ENCODE measurements at places on chromosomes 12 and 14. TPM values are rescaled to one million over a fixed set of nuclear protein-coding genes. Genes with fewer than 3 reads are reported as not detected.

DNA sequence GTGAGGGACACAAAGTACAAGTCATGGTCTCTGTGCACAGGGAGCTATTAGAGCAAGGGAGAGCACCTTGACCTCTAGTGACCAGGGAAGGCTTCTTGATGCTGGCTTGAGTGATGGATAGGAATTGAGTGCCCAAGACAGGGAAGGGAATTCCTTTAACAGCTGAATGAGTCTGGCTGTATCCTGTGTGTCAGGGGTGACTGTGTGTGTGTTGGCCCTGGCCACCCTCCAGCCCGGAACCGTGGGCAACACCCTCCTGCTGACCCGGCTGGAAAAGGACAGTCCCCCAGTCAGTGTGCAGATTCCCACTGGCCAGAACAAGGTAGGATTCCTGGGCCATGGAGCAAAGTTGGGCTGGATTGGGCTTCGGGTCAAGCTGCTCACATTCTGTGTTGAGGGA, 5.5 kb upstream of the PFDN5 start:
- DNase-seq, result peak; percentile 39

GRCh38 chr14:56549721-56550120, 29.9 kb upstream of the TMEM260 start:
- peak; percentile 36 for DNase-seq

- peak; percentile 62 for DNase-seq
These were observed 357.3 kb upstream of the RGS6 start for GRCh38 chr14:71574976-71575375.

DNA sequence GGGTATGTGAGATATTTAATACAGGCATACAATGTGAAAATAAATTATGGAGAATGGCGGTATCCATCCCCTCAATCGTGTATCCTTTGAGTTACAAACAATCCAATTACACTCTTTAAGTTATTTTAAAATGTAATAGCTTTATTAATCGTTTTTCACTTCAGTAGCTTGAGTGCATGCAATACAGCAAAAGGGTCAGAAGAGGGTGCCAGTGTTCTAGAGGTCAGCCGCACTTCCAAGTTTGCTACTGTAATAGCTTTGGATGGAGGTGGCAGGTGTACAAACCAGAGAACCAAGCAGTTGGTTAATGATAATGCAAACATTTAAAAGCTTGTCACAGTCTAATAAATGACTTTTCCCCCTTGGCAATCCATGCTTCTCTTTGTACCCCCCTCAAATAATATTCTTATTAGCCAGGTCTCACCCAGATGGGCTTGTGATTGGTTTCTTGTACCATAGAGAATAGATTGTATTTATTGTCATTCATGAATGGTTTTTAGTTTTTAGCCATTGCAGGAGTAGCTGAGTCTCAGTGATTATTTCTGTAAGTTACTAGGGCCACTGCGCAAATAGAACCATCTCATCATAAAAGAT, 127.0 kb downstream of the ERC1 start:
- peak; percentile 72 for DNase-seq

DNA sequence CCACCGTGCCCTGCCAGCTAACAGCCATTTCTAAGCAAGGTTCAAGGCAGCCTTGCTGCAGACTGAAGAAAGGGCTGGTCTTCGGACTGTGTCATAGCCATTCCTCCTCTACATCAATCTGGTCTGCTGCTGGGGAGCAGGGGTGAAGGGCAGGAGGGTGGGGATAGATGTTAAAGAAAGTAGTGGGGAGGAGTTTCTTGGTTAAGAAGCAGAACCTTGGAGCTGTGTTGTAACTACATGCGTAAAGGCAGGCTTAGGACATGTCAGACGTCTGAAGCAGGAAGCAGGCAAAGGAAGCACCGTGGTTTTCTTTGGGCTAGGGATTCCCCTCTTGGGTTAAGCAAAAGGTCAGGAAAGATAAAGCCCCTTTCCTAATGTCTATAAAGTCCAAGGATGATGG, 18.1 kb upstream of the NEK9 start:
- DNase-seq, result no peak

The CD69 gene
- total RNA-seq, result 0.25 TPM

The MMP14 gene
- total RNA-seq, result 180 TPM

The POTEG gene
- total RNA-seq, result not detected

The GALNT16 gene
- total RNA-seq, result 1.1 TPM

GRCh38 chr12:58513852-58514251, 406.5 kb downstream of the LRIG3 start:
- no peak for DNase-seq

- DNase-seq, result no peak
These were observed 125.4 kb upstream of the ATF1 start for GRCh38 chr12:50638482-50638880.

The OR6C4 gene
- total RNA-seq, result not detected

- peak; percentile 57 for DNase-seq
These were observed 18.9 kb downstream of the MNAT1 start for GRCh38 chr14:60753264-60754119.

The LALBA gene
- not detected for total RNA-seq

DNA sequence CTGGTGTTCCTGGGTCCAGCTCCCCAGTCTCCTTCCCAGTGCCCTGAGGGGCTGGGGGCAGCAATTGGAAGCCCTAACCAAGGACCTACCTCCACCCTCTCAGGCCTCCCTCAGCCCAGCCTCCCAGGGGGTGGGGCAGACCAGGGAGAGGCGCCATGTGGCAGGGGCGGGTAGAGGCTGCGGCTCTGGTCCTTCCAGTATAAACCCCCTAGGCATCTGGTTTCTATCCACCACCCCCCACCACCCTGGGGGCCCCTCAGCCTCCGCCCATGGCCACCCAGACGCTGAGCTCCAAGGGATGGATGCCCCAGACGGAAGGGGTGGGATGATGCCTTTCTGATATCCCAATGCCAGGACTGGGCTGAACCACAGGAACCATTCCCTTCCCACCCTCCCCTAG, 2.8 kb upstream of the SP7 start:
- DNase-seq, result no peak

GRCh38 chr12:130984183-130985058, 30.7 kb downstream of the ADGRD1 start:
- DNase-seq, result no peak

GRCh38 chr12:9273276-9273675, 65.1 kb upstream of the PZP start:
- no peak for DNase-seq

DNA sequence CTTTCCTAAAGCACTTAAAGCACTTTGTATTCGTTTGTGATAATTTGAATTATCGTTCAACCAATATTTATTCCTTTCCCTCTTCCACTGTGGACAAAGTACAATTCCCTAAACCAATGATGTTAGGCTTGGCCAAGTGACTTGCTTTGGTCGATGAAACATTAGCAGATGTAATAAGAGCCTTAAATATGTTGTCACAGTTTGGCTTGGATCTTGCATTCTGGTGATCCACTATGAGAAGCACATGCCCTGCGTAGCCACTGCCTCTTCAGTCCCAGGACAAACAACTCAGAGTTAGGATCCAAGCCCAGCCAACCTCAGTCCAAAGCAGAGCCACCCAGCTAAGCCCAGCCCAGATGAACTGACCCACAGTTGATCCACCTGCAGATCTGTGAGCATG, 8.4 kb upstream of the C12orf75 start:
- DNase-seq, result peak; percentile 70

DNA sequence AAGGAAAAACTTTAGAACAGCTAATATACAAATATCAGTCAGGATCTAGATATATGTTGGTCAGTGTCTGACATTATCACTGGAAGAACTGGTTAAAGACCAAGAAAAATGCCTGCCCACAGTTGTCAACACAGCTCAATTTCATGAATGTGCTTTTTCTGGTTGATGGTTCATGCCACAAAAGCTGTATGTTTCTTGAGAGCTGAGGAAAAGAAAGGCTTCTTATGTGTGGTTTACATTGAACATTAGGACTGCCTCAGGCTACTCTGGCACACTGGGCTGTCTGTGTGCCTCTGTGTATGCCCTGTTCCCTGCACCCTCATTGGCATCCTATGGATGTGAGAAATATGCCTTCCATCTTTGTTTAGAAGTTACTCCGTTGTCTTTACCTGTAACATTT, 218.8 kb upstream of the RGS6 start:
- no peak for DNase-seq

GRCh38 chr14:59206892-59207291, 18.4 kb downstream of the DAAM1 start:
- no peak for DNase-seq

DNA sequence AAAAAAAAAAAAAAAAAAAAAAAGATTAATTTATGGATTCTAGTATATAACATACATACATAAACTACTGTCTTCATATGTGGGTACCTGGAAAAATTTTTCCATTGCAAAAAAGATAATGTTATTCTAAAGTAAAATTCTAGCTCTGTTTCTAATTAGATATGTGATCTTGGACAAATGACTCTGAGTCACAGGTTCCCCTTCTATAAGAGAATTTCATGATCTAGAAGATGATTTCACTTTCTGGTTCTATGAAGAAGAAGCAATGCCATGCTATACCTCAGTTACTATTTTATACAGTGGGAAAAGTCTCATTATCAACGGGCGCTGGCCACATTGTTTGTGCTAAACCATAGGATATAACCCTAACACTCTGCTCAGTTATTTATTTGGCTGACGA, 351.3 kb downstream of the ZFP36L1 start:
- no peak for DNase-seq

DNA sequence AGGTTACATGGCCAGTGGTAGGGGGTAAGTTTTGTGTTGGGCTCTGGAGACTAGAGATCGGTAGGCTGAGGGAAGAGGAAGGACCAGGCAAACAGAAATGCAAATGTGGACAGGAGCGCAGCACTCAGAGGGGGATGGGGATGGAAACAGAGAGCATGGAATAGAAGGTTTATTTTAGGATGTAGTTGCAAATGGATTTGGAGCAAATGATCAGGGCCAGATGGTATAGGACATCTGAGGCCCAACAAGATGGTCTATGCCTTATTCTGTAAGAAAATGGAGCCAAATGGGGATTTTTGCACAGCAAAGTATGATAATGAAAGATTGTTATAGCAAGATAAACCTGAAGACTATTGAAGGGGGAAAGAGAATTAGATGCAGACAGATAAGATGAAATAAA, 102.5 kb upstream of the PTPRB start:
- DNase-seq, result no peak

The KRT6C gene
- total RNA-seq, result not detected

GRCh38 chr12:3078086-3078820, 1.1 kb downstream of the TSPAN9 start:
- DNase-seq, result no peak

DNA sequence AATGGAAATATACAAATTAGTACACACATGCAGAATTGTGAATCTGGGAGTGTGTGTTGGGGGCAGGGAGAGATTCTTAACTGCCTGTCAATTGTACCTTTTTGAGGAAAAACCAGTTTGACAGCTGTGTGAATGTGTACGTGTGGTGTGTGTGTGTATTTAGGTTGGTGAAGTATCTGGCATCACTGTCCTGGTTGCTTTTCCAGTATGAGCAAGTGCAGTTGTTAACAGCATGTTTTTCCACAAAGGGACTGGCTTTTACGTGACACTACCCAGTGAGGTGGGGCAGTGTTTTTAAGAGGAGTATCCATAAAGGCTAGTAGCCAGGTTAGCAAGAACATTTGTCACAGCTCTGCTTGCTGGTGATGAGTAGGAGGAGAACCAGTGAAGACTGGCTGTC, 56.1 kb downstream of the DAAM1 start:
- DNase-seq, result peak; percentile 22

DNA sequence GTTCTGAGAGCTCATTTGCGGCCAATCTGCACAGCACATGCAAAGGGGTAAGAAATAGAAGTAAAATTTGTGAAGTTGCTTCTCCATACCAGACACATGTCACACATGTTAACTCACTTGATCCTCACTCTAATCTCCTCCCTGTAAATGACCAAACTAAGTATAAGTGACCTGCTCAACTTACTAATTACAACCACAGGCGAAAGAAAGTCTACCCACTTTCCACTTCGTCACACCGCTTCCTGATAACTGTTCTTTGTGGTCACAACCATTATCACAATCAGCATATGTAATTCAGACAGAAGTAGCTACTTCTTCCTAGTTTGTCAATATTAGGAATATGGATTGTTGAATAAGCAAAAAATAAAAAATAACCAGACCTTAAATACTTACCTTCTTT, 293.7 kb upstream of the CLEC14A start:
- no peak for DNase-seq

DNA sequence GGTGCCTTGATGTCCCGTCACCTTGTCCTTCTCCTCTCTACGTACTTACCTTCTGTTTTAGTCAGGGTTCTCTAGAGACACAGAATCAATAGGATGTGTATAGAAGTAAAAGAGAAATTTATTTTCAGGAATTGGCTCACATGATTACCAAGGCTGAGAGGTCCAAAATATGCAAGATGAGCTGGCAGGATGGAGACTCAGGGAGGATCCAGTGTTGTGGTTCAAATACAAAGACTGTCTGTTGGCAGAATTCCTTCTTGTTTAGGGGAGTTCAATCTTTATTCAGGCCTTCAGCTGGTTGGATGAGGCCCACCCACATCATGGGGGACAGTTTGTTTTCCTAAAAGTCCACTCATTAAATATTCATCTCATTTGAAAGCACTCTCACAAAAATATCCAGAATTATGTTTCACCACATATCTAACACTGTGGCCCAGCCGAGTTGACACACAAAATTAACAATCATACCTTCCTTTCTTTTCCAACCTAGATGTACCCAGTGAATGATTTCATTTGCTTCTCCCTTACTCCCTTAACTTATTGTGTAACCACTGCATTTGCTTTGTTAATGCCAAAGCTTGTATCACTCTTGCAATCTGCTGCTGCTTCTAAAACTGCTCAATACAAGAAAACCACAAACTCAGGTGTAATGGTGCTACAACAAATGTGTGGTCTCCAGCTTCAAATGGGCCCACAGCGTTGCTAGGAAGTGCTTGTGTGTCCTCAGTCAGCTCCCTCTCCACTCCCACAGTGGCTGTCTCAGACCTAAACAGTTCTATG, 195.4 kb upstream of the ARHGAP5 start:
- peak; percentile 56 for DNase-seq

The HOXC9 gene
- 6.5 TPM for total RNA-seq

The TGM1 gene
- 0.45 TPM for total RNA-seq

The CD163 gene
- not detected for total RNA-seq

The PTPRB gene
- total RNA-seq, result 5.7 TPM

The KLRC1 gene
- 0.35 TPM for total RNA-seq

The E2F7 gene
- total RNA-seq, result 0.99 TPM

- no peak for DNase-seq
These were observed 223.3 kb downstream of the CHST11 start for GRCh38 chr12:104680070-104680469.

DNA sequence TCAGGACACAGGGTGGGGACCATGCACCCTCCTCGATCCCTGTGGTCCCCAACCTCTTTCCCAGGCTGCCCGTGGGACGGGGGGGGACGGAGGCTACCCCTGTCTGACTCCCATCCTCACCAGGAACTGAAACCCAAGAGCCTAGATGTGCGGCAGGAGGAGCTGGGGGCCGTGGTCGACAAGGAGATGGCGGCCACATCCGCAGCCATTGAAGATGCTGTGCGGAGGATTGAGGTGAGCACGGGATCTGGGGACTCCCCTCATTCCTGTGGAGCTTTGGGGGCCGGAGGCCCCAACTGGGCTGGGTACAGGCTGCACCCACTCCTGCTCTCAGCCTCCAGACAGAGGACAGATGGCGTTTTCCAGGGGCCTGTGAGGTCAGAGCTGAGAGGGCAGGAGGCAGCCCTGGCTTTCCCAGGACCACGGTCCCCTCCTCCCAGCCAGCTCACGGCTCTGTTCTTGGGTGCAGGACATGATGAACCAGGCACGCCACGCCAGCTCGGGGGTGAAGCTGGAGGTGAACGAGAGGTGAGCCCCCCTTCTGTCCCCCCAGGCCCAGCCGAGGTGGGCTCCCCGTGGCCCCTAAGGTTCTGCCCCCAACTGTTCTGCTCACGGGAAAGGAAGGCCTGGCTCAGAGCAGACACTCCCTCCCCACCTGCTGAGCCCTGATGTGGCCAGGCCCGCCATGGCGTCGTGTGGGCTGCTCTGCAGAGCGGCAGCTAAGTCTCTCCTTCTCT, 24.2 kb downstream of the HIP1R start:
- DNase-seq, result no peak
